Memory B cell (primary cell): ENCODE measurements at places on chromosomes 12 and 14.

DNA sequence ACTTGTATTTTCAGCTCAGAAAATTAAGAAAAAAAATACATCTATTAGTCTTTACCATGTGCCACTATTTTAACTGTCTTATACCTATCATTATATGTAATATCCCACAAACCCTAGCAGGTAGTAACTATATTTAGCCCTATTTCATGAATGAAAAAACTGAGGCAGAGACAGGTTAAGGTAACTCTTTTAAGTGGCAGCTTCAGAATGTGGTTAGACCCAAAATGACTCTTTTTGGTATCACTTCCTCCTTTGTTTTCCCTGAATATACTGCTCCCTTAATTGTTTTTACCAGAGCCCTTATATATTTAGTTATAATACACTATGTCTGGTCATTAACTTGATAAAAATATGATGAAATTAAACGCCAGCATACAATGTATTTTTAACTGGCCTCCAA is 235.6 kb upstream of the RPL10L start:
- no peak for DNase-seq

GRCh38 chr14:101603096-101603495 is 41.8 kb downstream of the DIO3 start:
- DNase-seq, result no peak

DNA sequence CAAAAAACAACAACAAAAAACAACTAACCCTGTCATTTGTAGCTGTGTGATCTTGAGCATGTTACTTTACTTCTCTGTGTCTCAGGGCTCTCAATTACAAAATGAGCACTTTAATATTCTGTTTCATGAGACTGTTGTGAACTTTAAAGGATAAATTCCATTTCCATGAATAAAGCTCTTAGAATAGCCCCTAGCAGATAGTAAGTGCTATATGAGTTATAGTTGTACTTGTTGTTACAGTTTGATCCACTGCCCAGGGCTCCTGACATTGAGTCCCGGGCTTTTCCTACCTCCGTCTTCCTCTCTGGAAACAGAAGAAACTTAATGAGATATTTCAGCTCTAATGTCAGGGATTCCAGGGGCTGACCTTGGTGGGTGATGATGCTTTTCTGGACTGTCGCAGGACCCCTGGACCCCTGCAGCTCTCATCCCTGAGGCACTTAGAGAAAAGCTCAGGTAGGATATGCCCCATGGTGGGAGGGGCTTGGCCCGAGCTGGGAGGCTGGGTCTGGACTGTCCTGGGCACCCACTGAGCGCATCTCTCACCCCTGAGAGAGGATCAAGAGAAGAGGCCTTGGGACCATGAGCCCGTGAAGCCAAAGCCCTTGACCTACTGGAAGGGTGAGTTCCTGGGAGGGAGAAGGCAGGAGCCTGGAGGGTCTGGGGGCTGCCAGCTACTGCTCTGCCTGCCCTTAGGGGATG is 5.1 kb downstream of the P3H3 start:
- DNase-seq, result no peak

GRCh38 chr12:96980991-96981414 is 73.9 kb downstream of the NEDD1 start:
- DNase-seq, result no peak

- DNase-seq, result no peak
Observed at GRCh38 chr12:102601621-102602020, 121.3 kb upstream of the IGF1 start.

- no peak for DNase-seq
Observed at GRCh38 chr12:14904854-14905253, 19.2 kb upstream of the MGP start.

DNA sequence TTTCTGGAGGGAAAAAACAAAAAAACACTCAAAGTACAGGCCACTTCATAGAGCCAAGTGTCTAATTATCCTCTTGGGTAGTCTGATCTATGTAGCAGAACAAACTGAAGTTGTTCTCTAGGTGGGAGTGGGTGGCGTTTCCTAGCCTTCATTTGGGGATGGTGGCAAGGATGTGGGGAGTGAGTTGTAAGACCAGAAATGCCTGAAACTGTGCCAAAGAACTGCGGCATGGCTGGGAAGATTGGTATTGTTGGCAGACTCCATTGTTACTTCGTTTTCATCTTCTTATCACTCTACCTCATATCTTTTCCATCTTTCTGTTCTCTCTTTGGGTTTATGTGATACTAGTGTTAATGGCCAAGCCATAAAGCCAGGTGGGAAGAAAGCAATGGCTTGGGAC is 177.3 kb upstream of the DDHD1 start:
- no peak for DNase-seq

- DNase-seq, result no peak
Observed at GRCh38 chr12:103994235-103994634, 28.6 kb downstream of the TDG start.

DNA sequence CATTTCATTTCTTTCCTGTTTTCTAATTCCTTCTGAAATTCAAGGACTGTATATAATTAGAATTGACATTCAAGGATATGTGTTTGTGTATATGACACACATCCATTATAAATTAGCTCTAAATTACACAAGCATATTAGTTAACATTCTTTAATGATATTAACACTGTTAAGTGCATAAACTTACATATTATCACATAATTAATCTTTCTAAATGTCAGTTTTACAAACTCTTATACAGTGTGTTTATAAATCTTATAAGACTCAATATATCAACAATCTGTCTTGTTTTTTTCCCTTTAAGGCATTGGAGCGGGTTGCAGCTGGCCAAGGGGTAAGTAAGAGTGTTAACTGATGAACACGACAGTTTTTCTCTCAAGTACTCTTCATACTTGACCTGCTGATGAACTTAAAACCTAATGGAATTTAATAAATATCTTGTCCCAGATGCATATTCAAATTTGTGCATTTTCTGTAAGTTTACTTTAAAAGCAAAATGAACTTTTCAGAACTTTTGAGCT is 76.1 kb downstream of the METTL25 start:
- DNase-seq, result no peak
